ENCODE measurements at places on chromosomes 1 and 21.

DNA sequence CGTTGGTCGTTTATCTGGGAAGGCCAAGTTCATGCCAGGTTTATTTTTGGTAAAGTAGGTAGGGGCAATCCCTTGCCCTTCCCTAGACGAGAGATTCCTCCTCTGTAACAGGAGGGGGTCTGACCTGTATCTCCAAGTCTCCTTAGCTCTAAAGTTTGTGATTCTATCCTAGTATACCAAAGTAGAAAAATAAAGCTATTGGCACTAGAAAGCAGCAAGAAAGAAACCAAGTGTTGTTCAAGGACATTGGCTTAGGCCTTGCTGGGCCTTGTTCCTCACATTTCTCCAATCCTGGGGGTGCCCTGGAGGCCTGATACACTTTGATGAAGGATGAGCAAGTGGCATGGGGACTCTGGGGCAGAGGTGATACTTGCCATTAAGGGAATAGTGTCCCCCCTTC, 814 bp downstream of the MTARC2 start:
- no peak for DNase-seq

GRCh38 chr1:55443175-55443915, 228.2 kb upstream of the USP24 start:
- no peak for DNase-seq

DNA sequence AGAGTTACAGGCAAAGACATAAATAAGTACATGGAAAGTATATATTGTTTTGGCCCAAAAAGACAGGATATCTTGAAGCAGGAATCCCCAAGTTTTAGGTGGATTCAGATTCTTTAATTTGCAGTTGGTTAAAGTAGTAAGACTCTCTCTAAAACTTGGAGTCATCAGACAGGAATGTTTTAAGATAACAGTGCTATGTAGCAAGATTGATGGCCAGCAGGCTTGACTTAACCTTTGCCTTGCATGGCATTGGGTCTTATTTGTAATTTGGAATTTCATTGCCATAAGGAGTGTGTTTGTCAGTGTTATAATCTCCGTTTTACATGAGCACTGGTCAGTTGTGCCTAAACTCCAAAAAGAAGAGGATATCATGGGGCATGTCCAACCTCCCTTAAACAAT, 727.6 kb upstream of the CHRM3 start:
- DNase-seq = no peak

GRCh38 chr1:4084048-4084431, 184.0 kb upstream of the C1orf174 start:
- DNase-seq = no peak

- DNase-seq = no peak
Measured at GRCh38 chr21:41839387-41840000, 39.6 kb downstream of the PRDM15 start.

GRCh38 chr1:21842606-21843162, 30.6 kb downstream of the LDLRAD2 start:
- peak; percentile 6 for DNase-seq

DNA sequence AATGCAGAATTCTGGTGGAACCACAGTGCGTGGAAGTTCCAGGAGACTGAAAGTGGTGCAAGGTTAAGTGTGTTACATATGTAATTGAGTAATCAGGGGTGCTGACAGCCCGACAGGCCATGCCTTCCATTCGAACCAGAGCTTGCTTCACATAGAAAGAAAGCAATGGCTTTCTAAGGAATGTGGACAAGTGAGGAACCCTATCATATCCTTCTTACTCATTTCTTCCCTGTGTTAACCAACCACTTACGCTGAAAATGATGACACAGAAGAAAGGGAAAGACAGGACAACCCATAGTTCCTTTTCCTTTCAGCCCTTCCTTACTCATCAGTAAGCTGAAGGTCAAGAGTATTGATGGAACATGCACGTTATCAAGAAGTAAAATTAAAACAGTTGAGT, 48.1 kb upstream of the KCNA3 start:
- no peak for DNase-seq

DNA sequence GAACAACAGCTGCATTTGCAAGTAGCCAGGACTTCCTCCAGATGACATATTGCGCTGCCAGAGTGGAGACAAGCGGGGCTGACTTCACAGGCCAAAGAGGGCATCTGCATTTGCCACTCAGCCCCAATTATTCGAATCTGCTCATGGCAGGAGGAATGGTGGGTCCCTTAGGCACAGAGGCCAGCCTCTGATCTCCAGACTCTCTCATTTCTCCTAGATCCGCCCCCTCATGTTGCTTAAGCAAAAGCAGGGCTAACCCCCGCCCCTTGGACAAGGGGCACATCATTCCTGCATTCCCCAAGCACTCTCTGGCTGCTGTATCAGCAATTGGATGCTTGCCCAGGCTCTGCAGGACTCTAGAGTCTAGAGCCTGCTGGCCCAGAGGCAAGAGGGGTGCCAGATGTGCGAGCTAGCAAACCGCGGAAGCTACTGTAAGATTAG, 262.4 kb downstream of the ST6GALNAC3 start:
- DNase-seq = no peak

GRCh38 chr1:17885663-17886320, 130.7 kb downstream of the ACTL8 start:
- DNase-seq = no peak

DNA sequence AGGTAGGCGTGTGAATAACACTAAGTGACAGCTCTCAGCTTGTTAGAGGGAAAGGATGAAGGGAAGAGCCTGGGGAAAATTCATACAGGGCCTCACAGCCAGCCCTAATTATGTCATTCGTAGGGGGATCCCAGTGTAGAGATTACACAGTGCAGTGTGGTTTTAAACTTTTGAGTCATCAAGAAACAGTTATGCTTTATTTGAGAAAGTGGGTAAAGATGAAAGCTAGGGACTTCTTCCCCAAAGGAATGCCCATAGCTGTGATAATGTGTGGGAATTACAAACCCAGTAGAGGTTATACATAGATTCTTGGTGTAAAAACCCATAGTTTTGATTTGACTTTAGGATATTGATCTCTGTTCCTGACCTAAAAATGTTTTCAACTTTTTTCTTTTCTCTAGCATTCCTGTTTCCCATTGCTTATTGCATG, 1.9 kb downstream of the TTF2 start:
- no peak for DNase-seq

GRCh38 chr1:210738256-210738655, 395.7 kb downstream of the KCNH1 start:
- no peak for DNase-seq

DNA sequence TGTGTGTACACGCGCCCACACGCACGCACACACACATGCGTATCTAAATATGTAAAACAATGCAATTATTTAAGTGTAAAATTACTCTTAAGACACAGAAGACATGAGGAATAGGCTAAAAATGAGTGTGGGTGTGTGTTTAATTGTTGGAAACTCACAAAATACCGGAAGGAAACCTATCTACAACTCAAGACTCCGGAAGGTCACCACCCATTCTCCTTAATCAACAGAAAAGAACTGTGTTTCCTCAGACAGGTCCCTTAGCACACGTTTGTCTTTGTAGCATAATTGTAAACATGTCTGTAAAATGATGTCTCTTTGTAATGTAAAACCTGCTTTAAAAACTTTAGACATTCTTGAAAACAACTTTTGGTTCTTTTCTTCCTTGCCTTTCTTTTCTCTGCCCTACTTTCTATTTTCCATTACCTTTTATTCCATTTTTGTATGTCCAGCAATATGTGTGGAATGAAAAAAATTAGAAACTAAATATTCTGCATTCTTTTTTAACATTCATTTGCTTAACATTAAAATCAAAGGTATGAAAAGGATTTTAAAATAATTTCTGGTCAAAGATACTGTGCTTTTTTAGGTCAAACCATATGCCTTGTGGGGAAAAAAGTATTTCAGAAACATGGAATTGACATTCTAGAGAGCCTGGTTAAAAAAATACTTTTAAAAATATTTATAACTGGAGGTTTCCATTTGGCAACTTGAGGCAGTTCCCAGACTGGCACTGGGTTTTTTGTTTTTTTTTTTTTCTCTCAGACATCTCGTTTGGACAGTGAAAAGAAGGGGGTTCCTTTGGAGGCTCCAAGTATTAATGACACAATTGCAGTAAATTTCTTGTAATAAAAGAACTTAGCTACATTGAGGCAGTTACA, 46.2 kb downstream of the ATP5PF start:
- DNase-seq = no peak

GRCh38 chr1:108745980-108746381, 493 bp upstream of the STXBP3 start:
- DNase-seq = no peak

DNA sequence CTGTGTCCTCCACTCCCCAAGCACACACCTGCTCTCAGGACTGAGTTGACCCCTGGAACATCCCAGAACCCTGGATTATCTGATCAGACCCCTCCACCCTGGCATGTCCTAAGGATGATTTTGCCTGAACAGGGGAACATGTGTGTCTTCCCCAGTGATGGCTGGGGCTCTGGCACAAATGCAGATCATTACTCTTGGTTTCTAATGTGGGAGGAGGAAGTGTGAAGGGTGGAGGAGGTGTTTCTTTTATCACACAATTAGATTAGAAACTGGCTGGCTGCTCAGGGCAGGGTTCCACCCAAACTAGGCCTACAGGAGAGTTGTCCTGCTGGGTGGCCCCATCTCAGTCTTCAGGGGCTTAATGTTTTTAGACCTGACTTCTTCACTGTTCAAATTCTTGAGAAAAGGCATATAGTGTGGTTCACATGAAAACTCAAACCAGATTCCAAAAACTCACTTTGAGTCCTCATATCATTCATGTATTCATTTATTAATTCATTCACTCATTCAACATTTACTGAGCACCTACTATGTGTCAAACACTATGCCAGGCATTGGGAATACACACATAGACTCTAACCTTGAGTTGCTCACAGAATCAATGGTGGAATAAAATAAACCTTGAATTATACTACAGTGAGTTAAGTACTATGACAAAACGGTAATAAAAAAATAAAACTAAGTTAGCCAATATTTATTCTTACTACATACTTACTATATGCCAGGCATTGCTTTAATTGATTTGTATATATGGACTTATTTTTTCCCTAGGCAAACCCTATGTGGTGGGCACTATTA, 221.8 kb upstream of the JUN start:
- DNase-seq = no peak

DNA sequence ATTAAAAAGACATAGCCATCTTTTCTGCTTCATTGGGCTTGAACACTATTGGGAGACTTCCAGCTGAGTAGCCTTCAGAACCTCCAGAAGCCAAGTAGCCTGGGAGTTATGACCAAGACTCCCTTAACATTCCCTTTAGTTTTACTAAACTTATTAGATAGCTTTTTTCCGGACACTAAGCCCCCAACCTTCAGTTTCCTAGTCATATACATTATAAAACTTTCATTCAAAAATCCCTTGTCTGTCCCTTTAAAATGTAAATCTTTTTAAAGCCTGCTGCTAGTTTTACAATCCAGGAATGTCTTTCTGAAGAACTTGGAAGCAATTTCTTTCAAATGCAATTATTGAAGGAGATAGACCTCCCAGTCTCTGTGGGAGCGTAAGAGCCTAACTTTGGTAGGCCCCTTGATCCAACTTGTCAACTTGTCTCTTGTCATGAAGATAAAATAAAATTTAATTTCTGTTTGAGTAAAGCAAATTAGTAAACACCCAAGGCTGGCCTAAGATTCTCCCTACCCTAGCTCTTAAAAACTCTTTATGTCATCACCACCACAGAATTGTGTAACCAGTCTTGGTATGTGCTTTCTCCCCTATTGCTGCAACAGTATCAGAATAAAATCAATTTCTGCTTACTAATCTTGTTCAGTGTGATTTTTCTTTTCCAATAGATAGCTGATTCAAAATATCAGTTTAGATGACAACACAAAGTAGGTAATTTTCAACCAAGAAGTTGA, 796.2 kb downstream of the PLA2G4A start:
- no peak for DNase-seq

DNA sequence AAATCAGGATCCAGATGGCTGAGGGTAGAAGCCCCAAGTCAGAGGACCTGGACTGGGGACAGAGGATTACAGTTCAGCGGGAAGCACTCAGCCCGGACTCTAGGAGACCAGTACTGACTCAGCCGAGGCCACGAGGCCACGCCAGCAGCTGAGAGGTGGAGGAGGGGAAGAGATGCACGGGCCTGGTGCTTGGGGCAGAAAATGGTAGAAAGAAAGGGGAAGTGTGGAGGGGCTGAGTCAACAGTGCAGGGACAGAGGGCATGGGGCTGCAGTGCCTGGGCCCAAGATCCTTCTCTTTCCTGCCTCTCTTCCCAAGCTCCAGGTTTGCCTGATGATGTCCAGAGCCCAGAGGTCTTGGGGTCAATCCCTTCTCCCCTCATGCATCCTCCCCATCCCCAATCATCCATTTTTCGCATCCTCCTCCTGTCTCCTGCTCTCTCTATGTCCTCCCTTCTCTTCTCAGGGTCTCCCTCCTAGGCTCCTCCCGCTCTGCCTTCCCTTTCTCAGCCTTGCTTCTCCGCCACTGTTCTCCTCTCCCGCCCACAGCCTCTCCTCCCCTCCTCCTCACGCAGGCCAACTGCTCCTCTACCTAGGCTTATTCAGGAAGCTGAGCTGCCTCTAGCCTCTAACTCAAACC, 7.7 kb downstream of the ARHGEF2 start:
- peak; percentile 41 for DNase-seq

- no peak for DNase-seq
Measured at GRCh38 chr1:21106709-21107108, 70.0 kb downstream of the EIF4G3 start.

DNA sequence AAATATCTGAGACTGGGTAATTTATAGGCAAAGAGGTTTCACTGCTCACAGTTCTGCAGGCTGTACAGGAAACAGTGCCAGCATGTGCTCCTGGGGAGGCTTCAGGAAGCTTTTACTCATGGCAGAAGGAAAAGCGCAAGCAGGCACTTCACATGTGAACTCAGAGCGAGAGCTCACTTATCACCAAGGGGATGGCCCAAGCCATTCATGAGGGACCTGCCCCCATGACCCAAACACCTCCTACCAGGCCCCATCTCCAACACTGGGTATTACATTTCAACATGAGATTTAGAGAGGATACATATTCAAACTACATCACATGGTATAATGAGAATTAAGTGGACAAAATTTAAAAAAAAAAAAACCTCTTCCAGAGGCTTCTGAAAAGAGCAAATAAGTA, 13.7 kb downstream of the WASF2 start:
- no peak for DNase-seq

DNA sequence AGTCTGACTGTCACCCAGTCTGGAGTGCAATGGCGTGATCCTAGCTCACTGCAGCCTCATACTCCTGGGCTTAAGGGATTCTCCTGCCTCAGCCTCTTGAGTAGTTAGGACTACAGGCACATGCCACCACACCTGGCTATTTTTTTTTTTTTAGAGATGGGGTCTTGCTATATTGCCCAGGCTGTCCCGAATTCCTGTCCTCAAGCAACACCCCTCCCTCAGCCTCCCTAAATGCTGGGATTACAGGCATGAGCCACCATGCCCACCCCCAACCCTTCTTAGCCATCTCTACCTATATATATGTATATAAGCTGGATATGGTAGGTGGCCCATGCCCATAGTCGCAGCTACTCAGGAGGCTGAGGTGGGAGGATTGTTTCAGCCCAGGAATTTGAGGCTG, 13.4 kb upstream of the SLC25A44 start:
- DNase-seq = no peak
